ENCODE measurements at places on chromosomes 1 and 21. TPM values are rescaled to one million over a fixed set of nuclear protein-coding genes. Genes with fewer than 3 reads are reported as not detected.

HCN3 gene
- 4.9 TPM for total RNA-seq

C1orf141 gene
- not detected for total RNA-seq

AMY1B gene
- not detected for total RNA-seq

KIAA0040 gene
- total RNA-seq = 33.6 TPM

PDE9A gene
- 6.9 TPM for total RNA-seq

LRRC8B gene
- total RNA-seq = 15.6 TPM

ZNF691 gene
- 18.8 TPM for total RNA-seq

TGFBR3 gene
- 47.3 TPM for total RNA-seq

FAM72D gene
- not detected for total RNA-seq

PLK3 gene
- total RNA-seq = 151 TPM

Data from CD4-positive, alpha-beta memory T cell (primary cell).